CD8-positive, alpha-beta memory T cell (primary cell): ENCODE measurements at places on chromosomes 5 and 9. TPM values are rescaled to one million over a fixed set of nuclear protein-coding genes. Genes with fewer than 3 reads are reported as not detected.

HCN1 gene
- not detected for total RNA-seq

DNA sequence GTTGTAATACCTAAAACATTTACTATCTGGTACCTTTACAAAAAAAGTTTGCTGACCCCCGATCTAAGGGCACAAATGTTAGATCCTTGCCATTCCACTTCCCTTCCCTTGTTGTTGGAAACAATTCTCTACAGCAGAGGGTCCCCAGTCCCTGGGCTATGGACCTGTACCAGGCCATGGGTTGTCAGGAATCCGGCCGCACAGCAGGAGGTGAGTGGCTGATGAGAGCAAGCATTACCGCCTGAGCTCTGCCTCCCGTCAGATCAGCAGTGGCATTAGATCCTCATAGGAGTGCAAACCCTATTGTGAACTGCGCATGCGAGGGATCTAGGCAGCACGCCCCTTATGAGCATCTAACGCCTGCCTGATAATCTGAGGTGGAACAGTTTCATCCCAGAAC, 248.5 kb downstream of the AP3B1 start:
- no peak for DNase-seq

DNA sequence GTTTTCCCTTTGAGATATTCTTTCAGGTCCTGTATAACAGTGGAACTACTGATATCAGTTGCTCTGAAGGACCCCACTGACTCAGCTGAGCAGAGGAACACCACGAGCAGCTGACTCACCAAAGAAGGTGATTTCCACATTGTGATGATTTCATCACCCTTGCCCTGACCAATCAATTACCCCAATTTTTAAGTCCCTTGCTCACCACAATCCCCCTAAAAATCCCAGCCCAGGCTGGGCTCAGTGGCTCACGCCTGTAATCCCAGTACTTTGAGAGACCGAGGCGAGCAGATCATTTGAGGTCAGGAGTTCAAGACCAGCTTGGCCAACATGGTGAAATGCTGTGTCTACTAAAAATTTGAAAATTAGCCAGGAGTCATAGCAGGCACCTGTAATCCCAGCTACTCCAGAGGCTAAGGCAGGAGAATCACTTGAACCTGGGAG, 125.3 kb upstream of the ABCA1 start:
- no peak for DNase-seq

- no peak for DNase-seq
Measured at GRCh38 chr9:20256284-20256948, 365.9 kb downstream of the MLLT3 start.

DNA sequence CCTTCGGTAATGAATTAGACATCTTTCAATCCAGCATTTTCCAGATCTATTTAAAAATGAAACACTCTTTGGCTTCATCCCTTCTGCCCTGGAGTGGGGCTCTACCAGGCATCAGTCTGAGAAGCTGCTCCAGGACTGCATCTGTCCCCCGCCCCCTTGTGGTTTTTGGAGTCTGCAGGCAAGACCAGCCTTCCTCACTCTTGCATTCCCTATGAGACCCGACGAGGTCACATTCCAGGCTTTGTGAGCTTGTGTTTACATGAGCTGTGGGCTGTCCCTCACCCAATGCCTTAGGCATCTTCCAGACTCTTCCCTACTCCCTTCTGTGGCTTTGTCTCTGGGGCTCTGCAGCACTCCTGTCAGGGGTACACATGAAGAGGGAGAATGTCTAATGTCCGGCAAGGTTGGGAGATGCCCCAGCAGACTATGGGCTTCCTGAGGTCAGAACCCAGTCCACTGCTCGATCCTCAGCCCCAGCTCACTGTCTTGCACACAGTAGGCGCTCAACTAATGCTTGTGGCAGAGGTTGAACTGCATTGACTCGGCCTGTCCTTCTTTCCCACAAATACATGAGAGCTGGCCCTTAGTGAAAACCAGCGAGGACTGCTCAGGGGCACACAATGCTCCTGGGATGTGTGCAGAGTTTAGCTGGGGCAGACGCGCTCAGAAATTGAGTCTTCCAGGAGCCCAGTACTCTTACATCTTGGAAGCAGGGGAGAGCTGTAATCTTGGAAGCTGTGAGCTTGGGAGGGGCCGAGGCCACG, 11.7 kb upstream of the GADD45G start:
- DNase-seq: no peak

- no peak for DNase-seq
Measured at GRCh38 chr9:98255061-98255577, 330 bp downstream of the TBC1D2 start.

DNA sequence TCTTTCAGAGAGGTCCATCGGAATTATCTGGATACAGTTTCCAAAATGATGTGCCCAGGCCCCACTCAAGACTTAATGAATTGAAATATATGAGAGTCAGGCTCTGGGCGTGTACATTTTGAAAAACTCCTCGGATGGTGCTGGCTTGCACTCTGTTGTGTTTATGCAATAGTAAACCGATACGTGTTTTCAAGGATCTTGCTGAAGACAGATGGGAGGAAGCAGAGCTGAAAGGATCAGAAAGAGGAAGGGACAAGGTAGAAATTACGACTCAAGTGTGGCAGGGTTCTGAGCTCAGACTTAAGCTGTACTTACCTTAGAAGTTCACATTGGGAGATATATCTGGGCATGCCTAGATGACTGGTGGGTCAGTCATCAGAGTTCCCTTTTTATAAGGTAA, 13.7 kb upstream of the STOM start:
- DNase-seq: no peak

DNA sequence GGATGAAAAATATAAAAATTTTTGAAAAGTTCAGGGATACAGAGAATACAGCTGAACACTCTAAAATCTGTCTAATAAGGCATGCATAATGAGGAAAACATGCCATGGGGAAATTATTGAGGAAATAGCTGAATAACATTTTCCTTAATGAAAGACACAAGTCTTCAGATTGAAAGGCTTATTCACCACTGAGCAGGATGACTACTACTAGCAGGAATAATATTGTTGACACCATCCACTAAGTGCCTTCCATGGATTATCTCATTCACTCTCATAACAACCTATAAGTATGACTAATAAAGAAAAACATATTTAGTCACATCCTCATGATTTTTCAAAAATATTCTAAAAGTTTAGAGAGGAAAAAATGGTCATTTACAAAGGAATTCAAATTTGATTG, 96.7 kb upstream of the FER start:
- no peak for DNase-seq

DNA sequence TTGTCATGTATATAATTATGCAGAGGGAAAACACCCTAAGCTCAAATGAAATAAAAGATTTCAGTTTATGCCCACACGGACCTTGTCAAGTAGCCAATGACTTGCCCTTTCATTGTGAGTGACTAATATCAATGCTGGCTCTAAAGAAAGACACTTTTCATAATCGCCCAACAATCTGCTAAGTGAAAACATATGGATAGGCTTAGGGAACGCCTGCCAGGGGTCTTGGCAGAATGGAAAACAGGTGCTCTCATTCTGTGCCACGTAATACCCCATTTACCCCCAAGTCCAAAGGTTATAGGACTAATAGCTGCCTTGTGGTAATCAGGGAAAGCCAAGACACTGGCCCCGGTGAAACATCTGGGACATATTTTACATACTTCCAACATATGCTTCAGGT, 157.7 kb downstream of the SLF1 start:
- DNase-seq: no peak
